ENCODE measurements at places on chromosomes 7 and 10.

DNA sequence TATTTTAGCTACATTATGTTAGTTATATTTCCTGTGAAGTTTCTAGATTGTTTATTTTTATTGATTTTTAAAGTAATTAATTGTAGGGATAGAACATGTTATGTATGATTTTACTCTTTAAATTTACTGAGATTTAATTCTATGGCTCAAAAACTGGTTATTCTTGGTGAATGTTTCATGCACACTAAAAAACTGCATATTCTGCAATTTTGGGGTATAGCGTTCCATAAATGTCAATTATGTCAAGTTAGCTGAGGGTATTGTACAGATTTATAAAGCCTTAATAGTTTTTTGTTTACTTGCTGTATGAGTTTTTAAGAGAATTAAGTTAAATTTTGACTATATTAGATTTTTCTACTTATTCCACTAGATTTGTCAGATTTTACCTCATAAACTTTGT is 669.7 kb downstream of the GRID1 start:
- no peak for DNase-seq

DNA sequence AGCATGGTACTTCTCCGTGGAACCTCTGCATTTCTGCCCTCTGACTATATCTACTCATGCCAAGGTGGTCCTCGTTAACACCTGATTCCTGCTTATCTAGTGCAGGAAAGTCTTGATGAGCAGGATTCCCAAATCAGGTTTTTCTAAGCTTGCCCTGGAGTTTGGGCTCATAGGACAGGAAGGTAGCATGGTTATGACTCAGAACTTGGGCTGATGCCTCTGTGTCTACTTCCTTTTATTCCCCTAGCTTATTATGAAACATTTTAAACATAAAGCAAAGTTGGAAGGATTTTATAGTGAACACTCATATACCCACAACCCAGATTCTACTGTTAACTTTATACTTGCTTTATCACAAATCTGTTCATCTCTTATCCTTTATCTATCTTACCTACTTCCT is 5.6 kb downstream of the SUFU start:
- no peak for DNase-seq

DNA sequence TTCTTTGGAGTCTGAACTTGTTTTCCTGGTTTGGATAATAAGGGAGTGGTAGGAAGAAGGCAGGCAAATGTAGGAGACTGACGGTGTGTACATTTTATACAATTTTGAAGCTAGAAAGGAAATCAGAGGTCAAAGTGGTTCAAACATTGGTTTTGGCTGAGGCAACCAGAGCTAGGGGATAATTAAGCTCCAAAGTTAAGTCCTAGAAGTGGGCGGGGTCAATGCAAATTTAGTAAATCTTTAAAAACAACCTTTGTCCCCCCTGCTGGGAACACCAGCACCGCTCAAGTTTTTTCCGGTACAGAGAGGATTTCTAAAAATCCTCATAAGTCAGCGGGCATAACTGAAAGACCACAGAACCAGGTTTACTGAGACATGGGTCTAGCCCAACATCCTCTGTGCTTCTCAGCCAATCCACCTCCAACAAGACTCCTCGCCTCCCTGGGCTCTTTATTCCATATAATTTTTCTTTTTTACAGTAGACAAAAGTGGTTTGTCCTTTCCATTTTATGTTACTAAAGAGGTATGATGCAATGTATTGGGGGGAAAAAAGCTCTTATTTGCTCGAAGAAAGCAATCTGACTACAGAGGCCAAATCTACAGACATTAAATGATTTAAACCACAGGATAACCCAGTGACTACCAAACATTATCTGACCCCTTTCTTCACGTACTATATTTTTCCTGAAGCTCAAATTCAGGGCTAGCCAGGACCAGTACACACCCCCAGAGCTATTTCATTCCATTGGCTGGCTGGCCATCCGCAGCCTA is 1.6 kb downstream of the GLUD1 start:
- peak; percentile 36 for DNase-seq

DNA sequence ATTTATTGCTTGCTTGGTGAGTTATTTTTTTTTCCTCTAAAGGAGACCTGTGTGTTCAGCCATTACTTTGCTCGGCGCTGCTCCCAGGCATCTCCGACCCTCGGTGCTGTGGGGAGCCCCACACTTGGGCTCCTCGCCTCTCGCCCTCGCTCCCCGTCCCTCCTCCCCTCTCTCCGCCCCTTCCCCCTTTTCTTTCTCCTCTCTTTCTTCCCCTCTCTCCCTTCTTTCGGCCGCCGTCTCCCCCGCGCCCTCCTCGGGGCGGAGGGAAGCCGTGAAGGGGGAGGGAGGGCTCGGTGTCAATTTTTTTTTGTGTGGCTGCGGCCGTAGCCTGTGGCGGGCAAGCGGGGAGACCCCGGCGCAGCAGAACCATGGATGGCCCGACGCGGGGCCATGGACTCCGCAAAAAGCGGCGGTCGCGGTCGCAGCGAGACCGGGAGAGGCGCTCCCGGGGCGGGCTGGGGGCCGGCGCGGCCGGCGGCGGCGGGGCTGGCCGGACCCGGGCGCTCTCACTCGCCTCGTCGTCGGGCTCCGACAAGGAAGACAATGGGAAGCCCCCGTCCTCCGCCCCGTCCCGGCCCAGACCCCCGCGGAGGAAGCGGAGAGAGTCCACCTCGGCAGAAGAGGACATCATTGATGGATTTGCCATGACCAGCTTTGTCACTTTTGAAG is 1.1 kb downstream of the AUTS2 start:
- no peak for DNase-seq

DNA sequence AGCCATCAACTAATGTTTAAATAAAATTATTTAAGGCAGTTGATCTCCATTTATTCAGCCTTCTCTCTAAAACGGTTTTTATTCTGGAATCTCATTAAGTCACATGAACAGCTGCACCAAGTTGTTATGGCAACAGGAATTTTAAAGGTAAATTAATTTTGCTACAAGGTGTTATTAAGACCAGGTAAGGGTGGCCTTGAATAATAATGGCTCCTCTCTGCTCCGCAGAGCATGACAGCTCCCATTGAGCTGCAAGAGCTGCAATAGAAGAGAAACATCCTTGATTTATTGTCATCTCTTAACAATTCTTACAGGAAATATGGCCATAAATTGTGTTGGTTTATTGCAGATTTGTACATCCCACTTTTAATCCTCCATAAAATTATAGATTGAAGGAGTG is 165.8 kb downstream of the KLF6 start:
- no peak for DNase-seq

GRCh38 chr7:129896568-129897382 is 56.0 kb downstream of the UBE2H start:
- DNase-seq = no peak

DNA sequence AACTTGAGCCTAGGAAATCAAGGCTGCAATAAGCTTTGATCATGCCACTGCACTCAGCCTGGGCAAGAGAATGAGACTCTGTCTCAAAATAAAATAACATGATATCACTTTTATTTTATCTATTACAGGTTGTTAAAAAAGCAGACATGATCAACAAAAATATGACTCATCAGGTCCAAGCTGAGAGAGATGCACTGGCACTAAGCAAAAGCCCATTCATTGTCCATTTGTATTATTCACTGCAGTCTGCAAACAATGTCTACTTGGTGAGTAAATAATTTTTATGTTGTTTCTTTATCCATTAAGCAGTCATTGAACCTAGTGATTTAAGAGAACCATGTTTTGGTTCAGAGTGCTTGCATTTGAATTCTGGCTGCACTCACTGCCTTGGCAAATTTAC is 3.3 kb downstream of the MASTL start:
- no peak for DNase-seq

DNA sequence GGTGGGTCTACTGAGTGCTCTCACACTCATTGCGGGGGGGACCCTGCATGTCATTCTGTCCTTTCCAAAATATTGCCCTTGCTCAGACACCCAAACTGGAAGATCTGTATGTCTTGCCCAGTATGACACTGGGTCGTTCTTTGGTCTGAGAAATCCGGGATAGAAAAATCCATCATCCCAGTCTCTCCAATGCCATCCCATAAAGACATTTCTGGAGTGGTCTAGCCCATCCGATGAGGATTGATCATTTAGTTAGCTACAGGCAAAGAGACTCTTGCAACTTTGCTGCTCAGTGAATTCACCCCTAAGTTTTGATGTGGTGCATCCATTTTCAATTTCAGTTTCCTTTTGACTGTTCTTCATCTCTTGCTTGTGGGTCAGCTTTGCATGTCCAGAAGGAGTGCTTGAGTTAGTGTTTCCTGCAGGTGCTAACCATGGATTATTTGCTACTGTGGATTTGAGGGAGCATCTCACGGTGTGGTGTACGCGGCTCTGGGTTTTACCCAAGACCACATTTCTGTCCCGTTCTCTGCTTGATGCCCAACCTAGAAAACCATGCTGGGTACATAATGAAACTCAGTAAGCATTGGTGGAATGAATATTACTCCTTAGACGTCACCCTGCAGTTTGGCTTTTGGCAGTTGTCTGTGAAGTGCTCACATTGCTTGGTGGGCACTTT is 247.0 kb upstream of the MKI67 start:
- DNase-seq = no peak

DNA sequence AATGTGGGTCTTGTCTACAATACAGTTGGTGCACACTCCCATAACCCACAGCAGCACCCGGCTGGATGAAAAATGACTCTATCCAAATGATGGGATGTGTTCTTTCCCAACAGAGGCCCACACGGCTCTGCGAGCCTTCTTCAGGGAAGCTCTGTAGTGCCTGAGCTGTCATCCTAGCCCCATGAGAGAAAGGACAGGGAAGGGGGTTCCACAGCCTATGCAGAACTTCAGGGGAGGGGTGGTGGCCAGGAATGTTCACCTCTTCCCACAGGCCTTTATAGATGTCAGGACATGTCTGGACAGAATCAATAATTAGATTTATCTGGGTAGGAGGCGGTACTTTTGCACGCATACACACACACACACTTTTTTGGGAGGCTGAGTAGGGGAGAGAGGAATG is 109.0 kb downstream of the JCAD start:
- DNase-seq = no peak

DNA sequence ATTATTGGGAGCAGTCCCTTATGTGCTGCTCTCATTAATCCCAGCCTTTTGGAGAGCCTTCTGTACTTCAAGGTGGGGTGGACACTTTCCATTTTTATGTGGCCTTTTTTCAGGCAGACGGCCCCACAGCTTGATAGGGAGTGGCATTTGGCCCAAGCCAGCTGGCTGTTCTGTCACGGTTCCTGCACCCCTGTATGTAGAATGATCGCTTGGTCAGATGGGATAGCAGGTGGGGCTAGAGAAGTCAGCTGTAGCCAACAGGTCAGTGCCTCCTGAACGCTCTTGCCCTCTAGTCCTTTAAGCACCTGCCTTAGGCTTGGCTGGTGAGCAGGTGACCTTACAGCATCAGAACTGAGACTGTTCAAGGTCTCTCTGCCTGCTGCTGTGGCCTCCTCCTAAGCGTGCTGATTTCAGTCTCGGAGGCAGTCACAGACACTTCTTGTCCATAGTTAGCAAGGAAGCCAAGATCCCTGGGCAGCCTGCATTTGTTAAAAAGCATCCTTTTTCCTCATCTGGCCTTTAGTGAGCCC is 95.3 kb downstream of the LRRC4 start:
- no peak for DNase-seq

GRCh38 chr10:75770626-75771081 is 339.2 kb downstream of the LRMDA start:
- no peak for DNase-seq

GRCh38 chr7:4828720-4829383 is 33.0 kb downstream of the PAPOLB start:
- DNase-seq = no peak

DNA sequence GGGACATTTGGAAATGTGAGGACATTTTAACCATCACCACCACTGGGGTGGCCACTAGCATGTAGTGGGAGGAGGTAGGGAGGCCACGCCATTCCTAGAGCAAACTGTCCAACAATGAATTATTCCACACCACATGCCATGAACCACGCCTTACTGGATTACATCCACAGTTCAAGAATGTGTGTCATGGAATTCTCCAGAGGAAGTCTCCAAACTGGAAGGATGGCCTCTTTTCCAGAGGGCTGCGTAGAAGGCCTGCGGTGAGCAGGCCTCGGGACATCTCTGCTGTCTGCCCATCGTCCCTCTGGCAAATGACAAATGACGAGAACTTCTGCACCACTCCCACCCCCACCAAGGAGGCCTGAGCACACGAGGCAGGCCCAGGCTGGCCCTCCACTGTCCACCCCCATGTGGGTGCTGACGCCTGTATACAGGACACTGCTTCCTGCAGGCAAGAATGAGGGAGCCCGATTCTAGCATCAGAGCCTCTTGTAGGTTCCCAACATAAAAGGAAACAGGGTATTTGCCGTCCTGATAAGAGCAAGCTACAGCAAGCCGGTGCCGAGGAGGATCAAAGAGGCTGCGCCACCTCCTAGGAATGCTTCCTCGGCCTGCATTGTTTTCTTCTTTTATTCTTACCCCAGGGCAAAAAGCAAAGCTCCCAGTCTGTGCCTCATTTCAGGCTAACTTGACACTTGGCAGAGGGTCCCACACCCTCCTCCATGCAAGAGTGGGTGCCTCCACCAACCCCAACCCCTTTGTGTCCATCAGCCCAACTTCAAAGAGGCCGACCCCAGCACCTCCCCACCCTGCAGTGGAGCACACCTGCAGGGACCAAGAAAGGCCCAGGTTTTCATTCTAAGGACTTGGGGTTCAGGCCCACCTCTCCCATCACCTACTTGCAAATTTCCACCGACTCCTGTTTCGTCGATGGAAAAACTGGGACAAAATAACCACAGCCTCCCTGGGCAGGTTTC is 23.9 kb downstream of the TNS3 start:
- DNase-seq = no peak

GRCh38 chr10:32210306-32211045 is 136.5 kb downstream of the EPC1 start:
- no peak for DNase-seq

GRCh38 chr10:94630017-94630688 is 53.4 kb upstream of the CYP2C18 start:
- DNase-seq = no peak

DNA sequence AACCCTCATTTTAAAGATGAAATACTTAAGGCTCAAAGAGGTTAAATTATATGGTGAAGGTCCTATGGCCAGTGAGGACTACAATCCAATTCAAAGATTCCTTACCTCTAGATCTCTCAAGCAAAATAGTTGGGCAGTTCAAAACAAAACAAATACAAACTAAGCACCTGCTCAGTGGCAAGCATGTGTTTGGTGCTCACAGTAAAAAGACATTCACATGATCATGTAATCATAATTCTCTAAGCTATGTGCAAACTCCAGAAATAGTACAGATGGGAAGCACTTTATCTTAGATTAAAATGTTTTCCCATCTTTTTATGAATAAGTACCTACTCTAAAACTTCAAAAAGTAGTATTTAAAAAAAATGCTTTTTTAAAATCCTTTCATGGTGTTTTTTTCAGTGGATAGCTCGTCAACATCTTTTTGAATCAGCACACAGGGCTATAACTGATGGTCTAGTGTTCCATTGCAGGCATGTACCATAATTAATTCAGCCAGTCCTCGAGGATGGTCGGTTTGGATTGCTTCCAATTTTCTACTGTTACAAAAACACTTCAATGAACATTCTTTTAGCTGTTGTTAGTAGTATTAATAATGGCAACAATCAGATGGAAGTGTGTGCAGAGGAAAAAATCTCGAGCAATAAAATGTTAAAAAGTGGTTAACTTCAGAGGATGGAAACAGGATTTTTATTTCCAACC is 58.4 kb downstream of the CHCHD3 start:
- DNase-seq = no peak

- DNase-seq = no peak
These were observed 48.3 kb upstream of the OCM2 start for GRCh38 chr7:98038321-98038720.
